Stimulated activated CD8-positive, alpha-beta memory T cell treated with anti-CD3 and anti-CD28 coated beads, Interleukin-7, amount 100 ng/mL, for 4 hours (primary cell): ENCODE measurements at places on chromosomes 2 and 18.
A peak's percentile ranks its signal among the peaks of the same experiment; 100 is the strongest.

DNA sequence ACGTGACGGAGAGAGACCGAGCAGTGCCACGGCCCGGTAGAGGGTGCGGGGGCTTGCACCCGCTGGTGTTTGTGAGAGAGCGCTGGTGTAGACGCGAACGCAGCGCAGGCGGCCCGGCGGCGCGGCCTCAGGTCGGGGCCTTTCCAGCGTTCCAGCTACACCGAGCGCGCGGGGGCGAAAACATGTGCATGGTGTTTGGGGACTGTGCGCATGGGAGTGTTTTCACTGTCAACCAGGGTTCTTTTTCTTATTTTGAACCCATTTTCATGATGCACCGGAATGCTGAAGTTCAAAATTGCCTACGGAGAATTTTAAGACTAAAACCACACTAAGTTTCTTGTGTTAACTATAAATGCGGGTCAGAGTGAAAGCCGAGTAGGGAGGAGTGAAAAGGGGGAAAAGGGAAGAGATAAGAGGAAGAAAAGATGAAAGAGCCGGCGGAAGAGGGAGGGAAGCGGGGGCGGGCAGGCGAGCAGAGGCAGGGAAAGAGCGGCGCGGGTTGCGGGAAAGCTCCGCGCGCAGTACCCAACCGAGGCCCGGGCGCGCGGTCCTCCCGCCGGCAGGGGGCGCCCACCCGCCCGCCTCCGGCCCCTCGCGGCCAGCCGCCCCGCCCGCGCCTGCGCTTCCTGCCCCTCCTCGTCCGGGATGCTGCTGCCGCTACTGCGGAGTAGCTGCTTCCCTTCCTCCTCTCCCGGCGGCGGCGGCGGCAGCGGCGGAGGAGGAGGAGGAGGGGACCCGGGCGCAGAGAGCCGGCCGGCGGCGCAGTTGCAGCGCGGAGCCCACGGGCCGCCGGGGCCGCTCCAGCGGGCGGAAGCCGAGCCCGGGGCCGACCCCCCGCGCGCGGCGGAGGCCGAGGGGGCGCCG, at the start of gene RAB12:
Gene RAB12 (plus strand): TSS at position 643 of the 864 bp plus-strand sequence. CDS start 3 bp downstream, at position 646.
- peak; percentile 83 for DNase-seq

DNA sequence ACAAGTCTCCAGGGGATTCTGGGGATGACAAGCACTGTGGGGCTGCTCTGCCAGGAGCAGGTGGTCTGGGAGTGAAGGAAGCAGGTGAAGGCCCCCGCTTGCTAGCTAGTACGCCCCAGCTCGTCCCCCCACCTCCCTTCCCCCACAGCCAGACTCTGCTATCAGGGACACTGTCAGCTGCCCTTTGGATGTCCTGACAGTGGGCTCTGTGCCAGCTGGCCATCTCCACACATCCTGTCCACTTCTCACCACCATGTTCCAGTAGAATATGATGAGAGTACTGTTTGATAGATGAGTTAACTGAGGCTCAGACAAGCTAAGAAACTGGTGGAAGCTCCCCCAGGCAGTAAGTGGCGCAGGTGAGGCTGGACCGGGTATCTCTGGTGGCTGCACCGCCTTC, 276.2 kb downstream of the CELF4 start:
- no peak for DNase-seq

GRCh38 chr2:240129731-240130392, 6.2 kb downstream of the COPS9 start:
- DNase-seq = no peak

DNA sequence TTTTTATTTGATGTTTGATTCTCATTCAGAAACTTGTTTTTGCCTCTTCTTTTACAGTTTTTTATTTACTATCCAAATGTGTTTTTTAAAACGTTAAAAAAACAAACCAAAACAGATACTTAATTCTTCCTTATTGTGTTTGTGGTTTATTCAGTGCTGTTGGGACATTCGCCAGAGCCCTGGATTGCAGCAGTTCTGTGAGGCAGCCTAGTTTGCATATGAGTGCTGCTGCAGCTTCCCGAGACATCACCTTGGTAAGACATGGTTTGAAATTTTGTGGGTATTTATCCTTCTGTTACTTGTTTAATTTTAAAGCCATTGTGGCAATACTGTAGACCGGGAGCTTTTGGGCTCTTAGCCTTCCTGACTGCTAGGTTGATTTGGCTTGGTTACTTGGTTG, 91.2 kb downstream of the MTA3 start:
- DNase-seq = no peak

- no peak for DNase-seq
These were observed 18.1 kb downstream of the TMEM185B start for GRCh38 chr2:120204945-120205670.

GRCh38 chr2:191740016-191740419, 62.1 kb downstream of the NABP1 start:
- DNase-seq = no peak

- DNase-seq = no peak
These were observed 90.3 kb downstream of the ZNF532 start for GRCh38 chr18:58955001-58955400.

GRCh38 chr18:11514267-11514666, 95.1 kb upstream of the SLC35G4 start:
- no peak for DNase-seq

GRCh38 chr2:128754246-128754724, 435.6 kb upstream of the HS6ST1 start:
- DNase-seq = no peak

- DNase-seq = no peak
These were observed 21.0 kb upstream of the HES6 start for GRCh38 chr2:238260883-238261282.

DNA sequence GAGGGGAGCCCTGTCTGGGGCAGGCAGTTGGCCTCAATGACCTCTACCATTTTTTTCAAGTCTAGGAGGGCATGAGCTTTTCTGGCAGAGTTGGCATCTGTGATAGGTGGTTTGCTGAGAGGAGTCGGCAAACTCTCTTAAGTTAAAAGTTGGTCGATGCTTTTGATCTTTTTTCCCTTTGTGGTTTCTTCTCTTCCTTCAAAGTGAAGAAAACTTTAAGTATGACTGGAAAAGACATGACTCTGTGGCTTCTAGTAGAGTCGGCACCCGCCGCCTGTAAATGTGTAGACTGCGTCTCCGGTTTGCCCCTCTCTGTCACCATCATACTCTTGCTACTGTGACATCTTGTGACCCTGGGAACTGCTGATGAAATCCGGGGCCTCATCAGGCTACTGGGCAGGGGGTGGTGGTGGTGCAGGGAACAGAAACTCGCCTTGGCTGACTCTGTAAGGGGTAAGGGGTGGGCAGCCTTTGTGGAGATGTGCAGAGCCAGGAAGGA, 21.1 kb downstream of the INPP5D start:
- no peak for DNase-seq

DNA sequence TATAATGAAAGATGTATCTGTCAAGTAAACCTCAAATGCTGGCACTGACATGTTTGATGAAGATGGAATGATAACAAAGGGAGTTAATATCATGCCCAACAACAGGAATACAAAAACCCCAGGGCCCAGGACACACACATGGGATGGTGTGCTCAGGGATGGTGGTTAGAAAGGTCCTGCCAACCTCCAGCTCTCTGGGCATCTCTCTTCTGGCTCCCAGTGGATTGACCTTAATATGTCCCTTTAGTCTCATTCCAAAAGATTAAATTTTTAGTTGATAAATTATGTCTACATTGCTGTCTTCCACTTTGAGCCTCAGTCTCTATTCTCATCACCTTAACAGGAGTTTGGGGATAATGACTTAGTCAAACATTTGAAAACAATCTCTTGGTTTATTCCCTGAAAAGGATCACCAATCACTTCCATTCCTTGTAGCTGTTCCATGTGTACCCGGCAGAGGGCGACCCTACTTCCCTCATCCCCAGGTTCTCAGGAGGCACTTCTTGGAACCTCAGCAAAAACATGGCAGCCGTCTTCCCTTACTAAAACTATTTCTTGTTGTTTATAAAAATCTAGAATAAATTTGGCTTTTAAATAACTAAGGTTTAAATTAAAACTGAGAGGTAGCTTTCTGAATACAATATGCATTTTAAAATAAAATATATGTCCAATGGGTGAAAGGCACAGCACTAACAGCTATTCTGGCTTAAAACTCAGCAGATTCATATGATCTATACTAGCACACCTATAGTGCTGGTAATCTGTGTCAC, 29.6 kb downstream of the MCEE start:
- DNase-seq = peak; percentile 12

GRCh38 chr2:19685731-19686130, 216.1 kb downstream of the TTC32 start:
- no peak for DNase-seq

DNA sequence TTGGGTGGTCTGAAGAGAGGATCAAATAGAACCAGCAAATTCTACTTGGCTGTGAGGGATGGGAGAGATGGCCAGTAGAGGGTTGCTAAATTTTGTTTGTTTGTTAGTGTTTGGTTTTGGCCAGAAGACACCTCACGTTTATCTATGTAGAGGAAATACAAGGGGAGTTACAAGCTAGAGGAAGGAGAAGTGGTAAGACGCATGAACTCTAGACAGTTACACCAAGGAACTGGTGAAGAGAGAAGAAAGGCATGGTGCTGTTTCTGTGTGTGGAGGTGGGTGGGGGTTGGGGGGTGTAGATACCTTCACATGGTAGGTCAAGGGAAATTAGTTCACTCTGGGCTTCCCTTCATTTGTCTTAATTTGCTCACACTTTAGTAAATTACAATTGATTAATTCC, 25.6 kb downstream of the RASGRP3 start:
- no peak for DNase-seq

- DNase-seq = no peak
These were observed 1105.1 kb upstream of the PIK3C3 start for GRCh38 chr18:40849886-40850285.

DNA sequence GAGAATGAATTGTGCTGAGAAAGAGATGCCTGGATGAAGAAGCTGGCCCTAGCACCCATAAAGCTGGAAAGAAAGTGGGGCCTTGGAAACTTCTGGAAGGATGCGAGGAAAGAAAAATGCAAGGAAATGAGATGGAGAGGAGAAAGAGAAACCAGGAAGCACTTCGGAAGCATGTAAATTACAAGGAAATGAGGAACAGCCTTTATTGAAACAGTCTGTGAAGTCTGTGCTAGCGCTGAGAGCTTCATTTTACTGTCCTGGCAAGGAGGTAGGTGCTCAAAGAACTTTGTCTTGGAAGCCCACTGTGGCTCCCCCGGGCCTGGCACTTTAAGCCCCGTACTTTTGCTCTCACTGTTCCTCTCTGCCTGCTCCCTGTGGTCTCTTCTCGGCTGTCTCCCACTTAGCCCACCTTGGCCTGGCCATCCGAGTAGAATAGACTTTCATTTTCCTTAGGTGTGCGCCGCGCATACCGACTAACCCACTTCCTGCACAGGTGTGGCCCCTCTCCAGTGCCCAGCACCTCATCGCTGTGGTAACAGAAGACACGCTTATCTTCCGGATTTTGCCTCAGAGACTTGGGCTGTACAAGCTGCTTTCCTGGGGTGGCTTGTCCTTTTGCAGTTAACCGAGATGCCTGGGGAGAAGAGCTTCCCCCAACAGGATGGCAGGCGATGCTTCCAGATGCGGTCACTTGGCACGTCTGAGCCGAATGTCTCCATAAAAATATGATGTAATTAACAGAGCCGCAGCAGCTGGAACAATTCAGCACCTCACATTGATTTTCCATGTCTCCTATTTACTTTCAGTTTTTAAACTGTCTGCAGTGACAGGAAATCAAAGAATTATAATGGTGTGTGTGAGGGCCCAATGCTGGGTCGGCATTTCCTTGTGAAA, 199.6 kb downstream of the HRH4 start:
- no peak for DNase-seq

GRCh38 chr2:144625626-144626025, 105.7 kb upstream of the ZEB2 start:
- DNase-seq = no peak

- DNase-seq = no peak
These were observed 185.5 kb upstream of the DOK6 start for GRCh38 chr18:69215161-69215560.

DNA sequence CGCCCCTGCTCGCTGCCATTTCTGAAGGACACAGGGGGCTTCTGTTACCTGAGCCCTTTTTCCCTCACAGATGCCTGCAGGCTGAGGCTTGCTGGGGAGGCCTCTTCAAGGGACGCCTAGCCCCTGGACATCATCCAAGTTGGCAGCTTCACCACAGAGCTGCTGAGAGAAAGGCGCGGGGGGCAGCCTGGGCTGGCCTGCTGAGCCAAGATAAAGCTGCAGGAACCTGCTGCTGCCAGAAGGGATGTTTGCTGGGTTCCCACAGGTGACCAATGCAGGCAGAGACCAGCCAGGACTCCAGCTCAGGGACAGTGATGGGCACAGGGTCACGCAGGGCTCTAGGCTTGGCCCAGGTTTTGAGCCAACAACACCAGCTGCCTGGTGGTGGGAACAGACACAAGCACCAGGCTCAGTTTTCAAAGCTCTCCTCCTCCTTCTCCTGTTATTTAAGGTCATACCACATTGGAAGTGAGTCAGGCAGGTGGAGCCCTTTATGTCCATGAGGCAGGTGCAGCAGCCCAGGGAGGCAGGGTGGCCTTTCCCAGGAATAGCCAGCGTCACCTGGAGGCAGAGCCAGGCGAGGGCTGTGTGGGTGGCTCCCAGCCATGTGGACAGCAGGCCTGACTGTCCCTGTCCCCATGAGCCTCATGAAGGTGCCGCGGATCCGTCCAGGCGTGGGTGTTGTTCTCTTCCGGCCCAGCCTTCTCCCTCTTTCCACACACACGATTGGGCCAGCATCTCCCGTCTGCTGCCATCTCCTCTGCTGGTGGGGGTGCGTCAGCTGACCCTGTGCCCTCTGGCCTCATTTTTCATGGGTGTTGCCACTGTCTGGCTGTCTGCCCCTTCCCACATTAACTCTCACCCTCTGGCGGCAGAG, 515.5 kb upstream of the MYT1L start:
- DNase-seq = no peak

DNA sequence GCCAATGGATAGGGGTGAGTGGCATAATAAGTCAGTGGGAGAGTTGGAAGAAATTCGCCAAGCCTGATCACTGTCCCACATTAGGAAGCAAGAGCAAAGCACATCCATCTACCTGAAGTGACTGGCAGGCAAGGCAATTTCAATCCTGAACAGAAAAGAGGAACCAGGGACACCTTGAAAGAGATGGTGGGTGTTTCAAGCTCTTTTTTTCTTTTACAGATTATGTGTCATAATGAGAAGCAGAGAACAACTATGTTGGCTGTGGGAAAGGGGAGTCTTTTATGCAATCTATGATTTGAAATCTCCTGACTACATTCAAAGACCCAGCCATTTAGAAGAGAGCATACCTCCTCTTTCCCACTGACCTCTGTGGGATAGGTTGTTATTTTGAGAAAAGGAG, 63.5 kb downstream of the TGIF1 start:
- no peak for DNase-seq

GRCh38 chr18:24631243-24632025, 171.0 kb downstream of the HRH4 start:
- DNase-seq = no peak
